ENCODE measurements at places on chromosomes 1 and 21. TPM values are rescaled to one million over a fixed set of nuclear protein-coding genes. Genes with fewer than 3 reads are reported as not detected.

Gene GTF2B
- 22.4 TPM for total RNA-seq

Gene CCDC27
- total RNA-seq: not detected

Gene PGLYRP4
- total RNA-seq: not detected

Gene NFASC
- 12.9 TPM for total RNA-seq

Gene PTTG1IP
- total RNA-seq: 164 TPM

Gene C8A
- not detected for total RNA-seq

Gene S100A2
- total RNA-seq: not detected

Gene TSPAN1
- total RNA-seq: not detected

Gene RBM11
- total RNA-seq: 0.65 TPM

Gene KIF26B
- total RNA-seq: 6.2 TPM

DNA sequence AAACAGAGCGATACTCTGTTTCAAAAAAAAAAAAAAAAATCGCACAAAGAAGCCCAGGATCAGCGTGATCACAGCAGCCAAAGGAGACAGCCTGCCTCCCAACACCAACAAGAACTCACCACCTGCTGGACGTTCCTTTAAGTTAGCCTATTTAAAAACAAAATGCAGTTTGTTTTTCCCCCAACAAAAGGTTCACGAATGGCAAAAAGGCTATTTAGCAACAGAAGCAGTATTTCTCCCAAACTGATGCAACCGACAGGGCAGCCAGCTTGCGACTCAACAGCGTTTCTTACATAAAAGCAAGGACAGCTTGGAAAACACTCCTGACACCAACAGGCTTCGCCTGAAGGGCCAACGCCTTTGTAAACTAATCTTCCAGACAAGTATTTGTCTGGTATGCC is 6.8 kb downstream of the SSU72 start:
- DNase-seq: no peak

DNA sequence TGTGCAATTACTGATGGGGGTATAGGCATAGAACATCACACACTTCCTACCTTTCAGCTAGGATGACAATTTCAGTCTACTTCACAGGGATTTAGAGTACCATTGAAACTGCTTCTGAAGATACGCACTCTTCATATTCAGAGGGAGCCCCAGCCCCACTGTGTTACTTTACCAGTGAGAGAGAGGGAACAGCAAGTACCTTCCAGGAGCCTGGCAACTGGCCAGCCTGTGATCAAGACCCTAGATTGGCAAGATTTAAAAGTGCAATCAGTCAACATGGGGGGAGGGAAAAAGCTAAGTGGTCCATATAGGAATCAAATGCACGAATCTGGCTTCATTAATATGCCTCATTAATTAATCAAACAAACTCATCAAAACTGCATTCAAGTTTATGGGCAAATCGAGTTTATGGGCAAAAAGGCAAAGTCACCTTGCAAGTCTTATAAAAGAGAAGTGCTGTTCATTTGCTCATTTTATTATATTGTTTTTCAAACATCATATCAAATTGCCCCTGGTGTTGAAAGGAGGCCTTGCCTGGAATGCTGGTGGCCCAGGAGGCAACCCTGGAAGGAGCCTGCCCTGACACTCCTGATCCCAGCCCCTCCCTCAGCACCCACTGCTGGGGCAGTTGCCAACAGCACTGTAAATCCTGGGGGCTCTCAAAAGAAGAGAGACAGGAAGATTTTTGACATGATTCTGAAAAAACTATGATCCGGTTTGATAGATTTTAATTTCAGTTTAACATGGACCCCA is 184.9 kb upstream of the DPT start:
- DNase-seq: no peak

GRCh38 chr1:67393240-67393639 is 37.0 kb downstream of the SERBP1 start:
- DNase-seq: no peak

GRCh38 chr1:64981601-64982533 is 15.5 kb upstream of the JAK1 start:
- no peak for DNase-seq

- DNase-seq: no peak
Measured at GRCh38 chr1:107820801-107821200, 144.2 kb downstream of the VAV3 start.

GRCh38 chr1:84078108-84078841 is 65.8 kb upstream of the PRKACB start:
- DNase-seq: no peak

- DNase-seq: no peak
Measured at GRCh38 chr1:50097021-50097679, 11.6 kb upstream of the ELAVL4 start.

DNA sequence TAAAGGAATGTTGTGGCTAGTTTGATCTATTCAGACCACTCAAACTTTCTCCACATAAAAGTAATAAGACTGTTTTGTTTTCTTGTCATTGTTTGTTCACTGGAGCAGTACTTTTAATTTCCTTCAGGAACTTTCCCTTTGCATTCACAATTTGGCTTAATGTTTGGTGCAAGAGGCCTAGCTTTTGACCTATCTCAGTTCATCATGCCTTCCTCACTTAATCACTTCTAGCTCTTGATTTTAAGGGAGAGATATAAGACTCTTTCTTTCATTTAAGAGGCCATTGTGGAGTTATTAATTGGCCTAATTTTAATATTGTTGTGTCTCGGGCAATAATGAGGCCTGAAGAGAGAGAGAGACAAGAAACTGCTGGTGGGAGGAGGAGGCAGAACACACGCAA is 371.7 kb upstream of the DEPDC1 start:
- DNase-seq: no peak

- no peak for DNase-seq
Measured at GRCh38 chr21:24714646-24715200, 892.6 kb downstream of the MRPL39 start.

DNA sequence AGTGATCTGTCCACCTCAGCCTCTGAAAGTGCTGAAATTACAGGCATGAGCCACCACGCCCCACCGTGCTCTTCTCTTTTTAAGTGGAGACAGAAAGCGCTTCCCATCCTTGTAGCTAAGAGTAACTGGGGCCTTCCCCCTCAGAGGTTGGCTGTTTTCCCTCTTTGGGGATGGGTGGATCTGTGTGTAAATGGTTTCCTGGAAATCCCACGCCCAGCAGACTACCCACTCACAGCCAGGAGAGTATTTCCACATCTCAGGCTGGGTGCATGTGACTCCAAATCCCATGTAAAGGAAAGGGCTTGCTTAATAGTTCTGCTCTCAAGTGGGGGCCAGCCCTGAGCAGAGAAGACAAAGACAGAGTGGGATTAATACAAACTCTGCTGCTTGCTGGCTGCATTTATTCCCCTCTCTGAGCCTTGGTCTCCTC is 19.6 kb upstream of the TCEA3 start:
- DNase-seq: no peak

- DNase-seq: no peak
Measured at GRCh38 chr1:59680044-59680443, 134.7 kb upstream of the HOOK1 start.

DNA sequence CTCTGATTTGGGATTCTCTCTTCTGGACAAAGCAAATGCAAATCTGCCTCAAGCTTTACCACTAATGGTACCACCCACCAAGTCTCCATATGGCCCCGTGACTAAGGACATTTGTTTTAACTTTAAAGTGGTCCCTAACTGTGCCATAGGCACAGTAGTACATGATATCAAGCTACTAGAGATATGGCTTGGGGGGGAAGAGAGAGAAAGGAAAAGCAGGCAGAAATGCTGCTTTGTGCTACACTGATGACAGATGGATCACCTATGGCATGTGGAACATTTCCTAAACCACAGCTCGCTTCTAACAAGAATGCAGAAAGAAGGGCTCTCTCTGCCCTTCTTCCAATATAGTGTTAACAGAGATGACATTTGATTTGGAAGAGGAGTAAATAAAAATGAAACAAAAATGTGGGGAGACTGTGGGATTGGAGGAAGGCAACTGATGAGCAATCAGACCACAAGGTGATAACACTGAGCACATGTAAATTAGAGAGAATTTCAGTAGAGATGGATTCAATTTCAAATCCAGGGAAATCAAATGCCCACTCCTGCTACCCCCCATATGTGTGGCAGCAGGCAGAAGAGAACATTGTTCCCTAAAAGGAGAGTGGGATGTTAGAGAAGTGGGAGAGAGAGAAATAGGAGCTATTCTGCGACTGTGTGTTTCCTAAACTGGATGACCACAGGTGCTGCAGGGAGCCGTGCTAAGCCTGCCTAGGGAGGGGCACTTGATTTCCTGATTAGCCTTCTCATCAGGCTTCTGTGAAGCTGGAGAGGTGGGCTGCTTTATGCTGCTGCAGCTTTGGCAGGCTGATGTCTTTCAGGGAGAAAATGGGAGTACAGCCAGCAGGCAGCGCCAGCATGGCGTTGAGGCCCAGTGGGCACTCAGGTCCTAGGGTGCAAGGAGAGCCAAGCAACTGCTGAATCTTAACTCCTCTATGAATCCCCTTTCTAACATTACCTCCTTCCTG is 75.3 kb downstream of the ZNF648 start:
- DNase-seq: no peak

GRCh38 chr1:31189696-31190674 is 49.7 kb downstream of the NKAIN1 start:
- DNase-seq: no peak

GRCh38 chr1:204045430-204045829 is 27.5 kb upstream of the SOX13 start:
- DNase-seq: no peak

GRCh38 chr21:25577424-25578055 is 29.7 kb downstream of the MRPL39 start:
- DNase-seq: no peak

DNA sequence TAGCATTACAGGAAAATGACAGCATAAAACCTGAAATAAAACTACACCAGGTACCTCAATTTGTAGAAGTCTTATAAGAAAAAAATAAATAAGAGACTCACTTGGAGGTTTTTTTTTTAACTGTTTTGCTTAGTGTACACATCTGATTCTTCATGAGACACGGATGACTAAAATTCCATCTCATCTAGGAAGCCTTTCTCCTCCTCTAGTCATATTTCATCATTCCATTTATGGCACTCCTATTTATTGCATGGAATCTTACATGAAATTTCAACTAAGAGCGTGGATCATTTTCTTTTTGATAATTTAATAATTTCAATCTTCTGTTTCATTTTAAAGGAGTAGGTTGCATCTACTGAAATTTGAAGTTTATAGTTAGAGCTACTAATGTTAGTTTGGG is 1.6 kb upstream of the PTGS2 start:
- no peak for DNase-seq

DNA sequence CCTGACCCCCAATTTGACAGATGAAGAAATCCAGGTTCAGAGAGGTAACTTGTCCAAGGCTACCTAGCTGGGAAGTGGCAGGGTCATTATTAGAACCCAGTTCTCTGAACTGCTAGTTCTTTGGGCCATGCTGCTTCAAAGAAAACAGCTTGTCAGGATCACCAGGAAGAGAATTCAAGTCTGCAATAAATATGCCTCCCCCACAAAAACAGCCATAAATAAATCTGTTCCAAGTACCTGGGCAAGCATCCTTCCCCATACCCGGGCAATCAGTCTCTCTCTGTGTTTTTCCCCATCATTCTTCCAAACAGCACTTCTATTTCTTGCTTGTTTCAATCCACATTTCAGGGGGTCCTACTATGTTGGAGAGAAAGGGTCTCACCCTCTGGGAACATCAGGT is 34.1 kb downstream of the SLC9A1 start:
- DNase-seq: no peak

DNA sequence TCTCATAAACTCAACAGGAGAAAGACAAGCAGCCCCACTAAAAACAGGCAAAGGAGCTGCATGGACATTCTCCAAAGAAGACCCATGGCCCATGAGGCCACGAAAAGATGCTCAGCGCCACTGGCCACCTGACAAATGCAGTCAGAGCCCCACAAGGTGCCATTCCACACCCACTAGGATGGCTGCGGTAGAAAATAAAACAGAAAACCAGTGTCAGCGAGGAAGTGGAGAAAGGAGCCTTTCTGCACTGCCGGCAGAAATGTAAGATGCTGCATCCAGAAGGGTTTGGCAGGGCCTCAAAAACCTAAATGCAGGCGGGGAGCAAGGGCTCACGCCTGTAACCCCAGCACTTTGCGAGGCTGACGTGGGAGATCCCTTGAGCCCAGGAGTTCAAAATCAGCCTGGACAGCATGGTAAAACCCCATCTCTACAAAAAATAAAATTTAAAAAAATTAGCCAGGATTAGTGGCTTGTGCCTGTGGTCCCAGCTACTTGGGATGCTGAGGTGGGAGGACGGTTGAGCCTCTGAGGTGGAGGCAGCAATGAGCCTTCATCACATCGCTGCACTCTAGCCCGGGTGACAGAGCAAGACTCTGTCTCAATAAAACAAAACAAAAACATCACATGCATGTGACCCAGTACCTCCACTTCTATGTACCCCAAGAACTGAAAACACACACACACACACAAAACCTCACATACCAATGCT is 4.2 kb downstream of the WNT9A start:
- no peak for DNase-seq

- no peak for DNase-seq
Measured at GRCh38 chr21:41615613-41616012, 107.7 kb upstream of the TMPRSS2 start.

GRCh38 chr1:18256282-18257235 is 149.0 kb downstream of the IGSF21 start:
- peak; percentile 84 for DNase-seq

GRCh38 chr1:41360074-41360785 is 1.0 kb upstream of the FOXO6 start:
- no peak for DNase-seq

- peak; percentile 6 for DNase-seq
Measured at GRCh38 chr1:107963601-107964335, 1.2 kb downstream of the VAV3 start.

DNA sequence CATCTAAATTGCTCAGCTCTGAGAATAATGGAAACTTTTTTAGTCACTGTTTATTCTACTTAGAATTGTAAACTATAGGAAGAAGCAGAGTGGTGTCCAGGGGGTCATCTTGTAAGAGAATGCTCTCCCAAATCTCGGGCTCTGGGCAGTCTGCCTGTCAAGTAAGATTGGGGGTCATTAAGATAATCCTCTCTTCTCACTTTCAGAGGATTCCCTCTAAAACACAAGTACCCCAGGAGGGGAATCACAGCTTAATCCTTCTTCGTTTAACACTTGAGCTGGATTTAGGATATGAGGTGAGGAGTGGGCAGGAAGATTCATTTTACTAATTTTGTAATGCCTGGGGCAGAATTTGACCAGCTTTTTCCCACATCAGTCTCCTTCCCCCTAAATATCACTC is 81.2 kb downstream of the RPS6KA1 start:
- DNase-seq: no peak

- DNase-seq: no peak
Measured at GRCh38 chr1:1832820-1833219, 54.5 kb upstream of the NADK start.

- DNase-seq: no peak
Measured at GRCh38 chr1:7335224-7335879, 435.7 kb upstream of the VAMP3 start.

DNA sequence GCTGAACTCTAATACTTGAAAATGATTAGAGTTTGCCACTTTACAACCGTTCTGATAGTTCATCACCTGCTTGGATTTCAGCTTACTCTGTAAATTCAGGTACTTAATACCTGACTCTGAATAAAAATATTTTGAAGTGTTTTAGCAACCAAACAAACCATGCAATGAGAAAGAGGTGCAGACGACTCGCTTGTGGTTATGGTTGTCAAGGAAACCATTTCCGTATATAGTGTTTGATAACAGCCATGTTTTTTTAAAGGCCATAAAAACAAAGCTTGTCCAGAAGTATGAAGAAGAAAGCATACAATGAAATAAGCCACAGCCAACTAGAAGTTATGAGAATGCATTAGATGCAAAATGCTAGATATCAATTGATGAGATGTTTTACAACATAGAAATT is 167.2 kb upstream of the HMCN1 start:
- DNase-seq: no peak

GRCh38 chr1:185312361-185313138 is 4.5 kb downstream of the IVNS1ABP start:
- no peak for DNase-seq

GRCh38 chr1:201792534-201793305 is 36.2 kb upstream of the IPO9 start:
- peak; percentile 76 for DNase-seq
